ENCODE measurements at places on chromosomes 6 and 20.

DNA sequence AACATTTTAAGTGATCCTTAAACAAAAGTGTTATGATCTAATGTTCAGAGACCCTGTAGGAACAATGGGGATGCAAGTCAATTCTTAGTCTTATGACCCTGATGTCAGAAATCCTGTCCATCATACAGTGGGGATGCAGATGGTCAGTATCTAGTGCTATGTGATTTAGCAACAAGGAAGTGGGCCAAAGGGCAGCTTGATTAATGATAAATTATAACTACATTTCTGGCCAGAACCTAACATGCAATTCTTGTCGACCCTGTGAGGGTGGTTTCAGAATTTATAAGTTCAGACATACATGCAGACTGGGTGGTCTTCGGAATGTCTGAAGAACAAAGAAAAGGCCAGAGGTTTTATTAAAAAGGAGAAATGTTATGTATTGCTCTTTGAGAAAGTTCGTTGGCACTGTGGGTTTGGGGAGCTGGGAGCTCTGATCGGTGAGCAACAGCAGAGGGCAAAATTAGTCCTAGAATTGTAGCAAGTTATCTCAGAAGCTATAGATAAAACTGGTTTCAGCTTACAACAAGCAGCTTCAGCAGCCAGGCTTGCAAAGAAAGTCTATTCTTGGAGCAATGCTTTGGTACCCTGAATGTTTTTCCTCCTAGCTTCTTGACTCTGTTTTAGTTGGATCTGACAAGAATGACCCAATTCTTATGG is 50.8 kb downstream of the RPF2 start:
- peak; percentile 19 for DNase-seq

GRCh38 chr20:48759631-48760245 is 68.1 kb downstream of the PREX1 start:
- no peak for DNase-seq

- DNase-seq, result no peak
Measured at GRCh38 chr6:74510878-74511277, 695.0 kb downstream of the COL12A1 start.

DNA sequence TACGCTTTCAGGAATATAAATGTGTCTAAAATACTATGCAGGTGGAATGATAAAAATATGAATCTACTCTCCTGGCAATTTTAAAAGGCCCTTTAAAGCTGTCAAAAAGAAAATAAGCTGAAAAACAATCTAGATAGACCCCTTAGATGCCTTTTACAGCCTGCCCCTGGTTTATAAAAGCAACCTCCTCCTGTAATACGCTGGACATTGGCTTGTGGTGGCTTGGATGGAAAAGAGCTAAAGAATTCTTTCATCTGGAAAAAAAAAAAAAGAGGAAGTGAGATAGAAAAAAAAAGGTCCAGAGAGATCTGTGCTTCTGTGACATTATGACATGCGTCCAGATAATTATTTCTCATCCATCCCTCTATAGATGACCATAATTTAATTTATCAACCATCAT is 115.9 kb upstream of the NRSN1 start:
- DNase-seq, result no peak

- DNase-seq, result peak; percentile 73
Measured at GRCh38 chr6:32969685-32970412, 1.5 kb downstream of the BRD2 start.

DNA sequence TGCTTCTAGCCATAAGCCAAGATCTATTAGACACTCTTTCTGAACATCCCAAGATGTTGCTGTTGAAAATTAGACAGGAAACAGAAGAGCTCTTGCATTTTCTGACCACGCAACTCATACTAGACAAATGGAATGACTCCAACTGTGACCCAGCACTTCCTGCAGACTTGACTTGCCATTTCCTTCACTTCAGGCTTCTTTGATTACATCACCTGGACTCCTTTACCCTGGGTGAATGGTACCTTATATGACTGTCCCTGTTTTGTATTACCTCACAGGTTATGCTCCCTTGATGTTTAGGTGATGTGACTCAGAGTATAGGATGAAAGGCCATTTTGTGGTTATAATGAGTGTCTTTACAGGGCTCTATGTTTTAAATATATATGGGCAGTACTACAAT is 236.1 kb downstream of the BMP2 start:
- no peak for DNase-seq

GRCh38 chr6:24761851-24762250 is 12.9 kb upstream of the GMNN start:
- DNase-seq, result no peak

- no peak for DNase-seq
Measured at GRCh38 chr6:167799033-167799821, 27.5 kb upstream of the AFDN start.

- DNase-seq, result no peak
Measured at GRCh38 chr20:16647875-16648597, 74.8 kb upstream of the KIF16B start.

- DNase-seq, result no peak
Measured at GRCh38 chr20:16575390-16576140, 2.3 kb upstream of the KIF16B start.

GRCh38 chr6:80197474-80197873 is 91.0 kb downstream of the BCKDHB start:
- peak; percentile 26 for DNase-seq

- DNase-seq, result no peak
Measured at GRCh38 chr20:14991023-14991422, 653.6 kb upstream of the FLRT3 start.

GRCh38 chr6:157272372-157272771 is 50.9 kb downstream of the TMEM242 start:
- DNase-seq, result no peak

DNA sequence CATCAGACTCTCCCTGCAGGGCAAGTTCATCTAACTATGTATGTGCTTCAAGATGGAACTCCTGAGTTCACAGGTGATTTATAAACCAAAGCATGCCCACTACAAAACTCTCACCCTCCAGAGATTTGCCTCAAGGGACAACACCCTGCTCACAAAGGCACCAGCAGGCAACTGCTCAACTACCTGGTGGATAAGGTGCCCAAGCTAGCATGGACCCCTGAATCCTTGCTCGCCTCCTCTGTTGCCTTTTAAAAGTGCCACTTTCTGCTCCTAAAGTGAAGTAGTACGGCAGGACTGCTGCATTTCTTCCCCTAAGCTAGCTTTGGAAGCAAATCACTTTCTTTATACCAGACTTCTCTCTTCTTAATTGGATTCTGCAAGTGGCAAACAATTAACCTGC is 1.2 kb downstream of the LPA start:
- no peak for DNase-seq

- DNase-seq, result no peak
Measured at GRCh38 chr6:74137911-74138310, 441.9 kb downstream of the CD109 start.

GRCh38 chr20:59559024-59559817 is 45.1 kb upstream of the PHACTR3 start:
- DNase-seq, result no peak

- no peak for DNase-seq
Measured at GRCh38 chr6:135867332-135867731, 15.8 kb downstream of the PDE7B start.

GRCh38 chr6:3769610-3770009 is 18.1 kb upstream of the PXDC1 start:
- no peak for DNase-seq

DNA sequence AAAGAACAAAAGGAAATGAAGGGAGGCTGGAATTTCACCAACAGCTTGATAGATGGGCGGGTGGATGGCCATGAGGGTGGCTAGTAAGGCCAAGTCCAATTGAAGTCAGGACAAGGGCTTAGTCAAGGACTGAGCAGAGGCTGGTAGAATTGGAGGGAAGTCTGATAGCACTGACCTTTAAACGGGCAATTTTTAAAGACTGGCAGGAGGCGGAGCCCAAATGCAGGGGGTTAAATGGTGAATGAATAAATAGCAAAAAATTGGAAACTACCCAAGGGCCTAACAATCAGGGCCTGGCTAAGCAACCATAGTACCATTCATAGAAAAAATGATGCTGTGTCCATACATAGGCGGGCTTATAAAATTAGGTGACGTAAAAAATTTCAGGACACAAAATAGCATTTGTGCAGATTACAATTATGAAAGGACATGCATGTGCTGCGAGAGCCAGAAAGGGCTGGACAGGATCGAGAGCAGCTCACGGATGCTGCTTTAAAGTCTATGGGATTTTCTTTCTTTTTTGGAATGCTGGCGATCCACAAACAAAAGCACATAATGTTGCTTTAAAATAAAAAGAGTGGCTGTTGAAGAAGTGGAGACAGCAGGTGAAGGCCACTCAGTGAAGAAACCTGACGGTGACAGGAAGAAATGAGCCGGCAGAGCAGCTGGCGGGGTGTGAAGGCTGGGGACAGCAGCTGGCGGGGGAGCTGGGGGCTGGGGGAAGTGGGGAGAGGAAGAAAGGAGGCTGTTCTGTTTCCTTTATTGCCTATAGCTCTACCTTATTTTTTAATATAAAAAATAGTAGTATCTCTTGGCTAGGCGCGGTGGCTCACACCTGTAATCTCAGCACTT is 42.8 kb upstream of the TAF8 start:
- DNase-seq, result no peak

DNA sequence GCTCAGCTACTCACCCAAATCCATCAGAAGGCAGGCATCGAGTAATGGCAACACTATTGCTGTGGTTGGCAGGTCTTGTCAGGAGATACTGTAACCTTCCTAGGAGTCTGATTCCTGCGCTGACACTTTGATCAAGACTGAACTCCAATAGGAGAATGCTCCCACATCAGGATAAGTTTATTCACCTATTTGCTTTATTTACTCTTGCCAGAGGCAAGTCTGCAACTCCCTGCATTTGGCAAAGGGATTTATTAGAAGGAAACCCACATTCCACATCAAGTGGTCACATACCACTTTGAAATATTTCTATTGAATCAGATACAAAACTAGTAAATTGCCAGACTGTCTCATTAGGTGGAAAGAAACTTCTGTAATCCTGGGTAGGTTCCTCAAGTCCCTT is 43.5 kb downstream of the ZFAND3 start:
- DNase-seq, result no peak

- DNase-seq, result no peak
Measured at GRCh38 chr6:45483021-45483420, 105.3 kb upstream of the SUPT3H start.

DNA sequence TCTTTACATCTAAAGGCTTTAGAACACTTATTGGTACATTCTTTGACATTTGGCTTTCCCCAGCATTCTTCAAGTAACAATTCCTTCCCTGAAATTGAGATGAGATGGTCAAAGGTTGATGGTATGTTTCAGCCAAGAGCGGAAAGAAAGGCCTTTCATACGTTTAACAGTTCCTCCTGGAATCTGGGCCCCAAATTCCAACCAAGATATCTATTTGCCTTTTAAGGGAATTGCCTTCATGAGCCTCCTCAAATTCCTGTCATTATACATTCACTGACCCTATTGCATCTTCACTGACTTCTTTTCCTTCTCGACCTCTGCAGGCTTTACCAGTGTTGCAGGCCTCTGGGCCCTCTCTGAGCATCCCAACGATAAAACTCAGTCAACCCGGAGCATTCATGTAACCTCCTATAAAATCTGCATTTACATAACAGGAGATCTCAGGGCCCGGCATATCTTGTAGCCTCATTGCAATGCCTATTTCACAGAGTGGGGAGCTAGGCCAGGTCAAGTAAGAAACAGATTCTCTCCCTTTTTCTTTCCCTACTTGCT is 18.3 kb upstream of the WFDC9 start:
- DNase-seq, result no peak

DNA sequence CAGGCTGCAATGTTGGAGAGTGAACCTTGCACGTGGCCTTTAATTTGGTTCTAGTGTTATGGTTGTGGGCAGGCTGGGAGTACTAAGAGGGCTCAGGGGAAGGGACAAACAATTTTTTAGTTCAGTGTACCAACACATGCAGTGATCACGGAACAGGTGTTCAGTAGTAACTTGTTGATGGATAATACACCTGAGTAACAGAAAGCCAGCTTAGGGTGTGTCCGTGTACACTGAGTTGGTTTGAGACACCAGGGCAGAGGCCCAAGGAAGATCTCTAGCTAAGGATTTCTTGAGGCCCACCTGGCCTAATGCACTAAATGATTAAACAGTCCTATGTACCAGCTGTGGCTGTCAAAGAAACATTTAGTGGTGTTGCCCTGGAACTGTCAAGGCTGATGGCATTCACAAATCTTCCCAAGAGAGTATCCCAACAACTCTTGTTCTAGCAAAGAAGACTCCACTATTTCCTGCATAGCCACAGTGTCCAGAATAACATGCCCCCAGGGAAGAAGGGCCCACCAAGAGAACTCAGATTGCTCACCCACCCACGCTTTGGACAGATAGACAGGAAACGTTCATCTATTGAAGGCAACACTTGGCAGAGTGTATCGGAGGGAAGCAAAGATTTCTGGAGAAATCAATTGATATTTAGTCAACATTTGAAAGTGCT is 60.0 kb downstream of the CD83 start:
- DNase-seq, result no peak

GRCh38 chr6:161200610-161201370 is 73.1 kb downstream of the AGPAT4 start:
- no peak for DNase-seq

DNA sequence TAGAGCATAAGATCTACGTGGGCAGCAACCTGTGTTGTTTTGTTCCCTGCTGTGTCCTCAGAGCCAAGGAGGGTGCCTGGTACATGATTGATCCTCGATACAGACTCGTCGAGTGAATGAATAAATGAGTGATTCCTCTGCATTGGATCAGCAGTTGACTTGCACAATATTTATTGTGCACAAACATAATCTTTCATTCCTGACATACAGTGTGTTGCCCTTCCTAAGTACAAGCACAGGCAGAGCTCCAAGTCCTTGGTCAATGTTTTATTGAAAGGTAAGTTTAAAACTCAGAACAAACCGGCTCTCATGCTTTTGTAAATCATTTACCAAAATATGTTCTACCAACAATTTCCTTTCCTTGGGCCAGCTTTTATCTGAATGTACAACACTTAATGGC is 57.4 kb downstream of the STMND1 start:
- DNase-seq, result no peak

DNA sequence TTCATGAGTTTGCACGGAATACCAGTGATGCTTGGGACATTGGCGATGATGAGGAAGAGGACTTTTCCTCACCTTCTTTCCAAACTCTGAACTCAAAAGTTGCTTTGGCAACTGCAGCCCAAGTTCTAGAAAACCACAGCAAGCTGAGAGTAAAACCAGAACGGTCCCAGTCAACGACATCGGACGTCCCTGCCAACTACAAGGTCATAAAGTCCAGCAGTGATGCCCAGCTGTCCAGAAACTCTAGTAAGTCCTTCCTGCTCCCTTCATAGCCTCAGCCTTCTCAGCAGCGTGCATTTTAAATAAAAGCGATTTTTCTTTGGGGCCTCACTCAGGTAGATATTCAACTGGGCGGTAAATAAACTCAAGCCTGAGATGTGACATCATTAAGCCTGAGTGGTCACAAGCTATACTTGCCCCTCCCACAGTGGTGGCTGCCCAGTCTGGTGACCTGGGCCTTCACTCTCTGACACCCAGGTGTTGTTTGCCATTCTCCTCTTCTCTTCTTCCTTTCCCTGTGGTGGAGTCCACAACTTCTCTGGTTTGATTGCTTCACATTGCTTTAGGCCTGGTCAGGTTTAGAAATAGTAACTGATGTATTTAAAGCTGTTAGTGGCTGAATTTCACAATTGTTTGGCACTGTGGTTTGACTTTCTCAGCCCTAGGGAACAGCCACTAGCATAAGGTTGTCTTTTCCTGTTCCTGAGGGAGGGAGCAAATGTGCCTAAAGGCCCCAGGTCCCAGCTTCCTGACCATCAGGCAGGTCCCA is 21.6 kb upstream of the TMEM217 start:
- no peak for DNase-seq
